ENCODE measurements at places on chromosomes 12 and 14.

DNA sequence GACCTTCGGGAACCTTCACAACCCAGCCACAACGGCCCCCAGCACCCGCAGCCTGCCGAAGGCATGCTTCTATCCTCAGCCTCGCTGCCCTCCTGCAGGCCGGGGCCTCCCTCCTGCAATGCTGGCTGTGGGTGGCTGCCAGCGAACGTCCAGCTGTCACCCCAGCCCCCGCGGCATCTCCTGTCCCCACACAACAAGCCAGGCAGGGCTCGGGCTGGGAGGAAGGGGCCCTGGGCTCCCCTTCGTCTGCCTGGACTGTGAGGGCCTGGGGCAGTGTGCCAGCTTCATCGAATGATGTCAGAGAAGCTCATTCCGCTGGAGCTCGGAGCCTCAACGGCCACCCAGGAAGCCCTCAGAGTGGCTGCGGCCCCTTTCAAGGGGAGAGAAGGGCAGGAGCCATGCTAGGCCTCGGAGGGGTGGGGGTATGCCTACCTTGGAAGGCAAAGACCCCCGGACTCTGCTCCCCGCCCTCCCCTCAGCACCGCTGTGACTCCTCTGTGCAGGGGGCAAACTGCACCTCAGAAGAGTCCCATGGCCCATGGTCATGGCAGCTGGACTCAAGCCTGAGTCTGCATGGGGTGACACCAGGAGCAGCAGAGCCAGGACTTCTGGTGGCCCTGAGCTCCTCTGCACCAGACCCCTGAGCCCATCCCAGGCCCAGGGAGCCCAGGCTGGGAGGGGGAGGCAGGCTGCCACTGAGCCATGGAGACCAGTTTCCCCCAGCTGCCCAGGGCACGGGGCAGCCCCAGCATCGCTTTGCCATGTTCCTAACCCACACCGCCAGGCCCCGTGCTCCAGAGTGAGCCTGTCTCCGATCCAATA is 24.7 kb upstream of the C14orf180 start:
- DNase-seq, result no peak

DNA sequence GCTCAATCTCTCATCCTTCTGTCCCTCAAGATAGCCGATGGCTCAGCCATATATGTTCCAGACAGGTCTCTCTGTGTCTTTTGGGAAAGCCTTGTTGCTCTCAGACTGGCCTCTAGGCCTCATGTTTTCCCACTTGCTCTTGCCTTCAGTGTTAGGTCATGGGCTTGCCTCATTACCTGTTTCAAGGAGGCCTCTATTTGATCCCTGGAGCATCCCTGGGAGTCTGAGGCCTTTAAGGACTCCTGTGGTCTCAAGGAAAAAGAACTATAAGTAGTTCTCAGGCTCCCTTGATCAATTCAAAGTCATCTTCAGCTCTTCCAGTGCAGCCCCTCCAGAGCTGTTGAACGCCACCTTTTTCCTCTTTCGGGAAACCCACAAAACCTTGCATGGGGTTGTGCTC is 47.9 kb downstream of the NTF3 start:
- DNase-seq, result no peak

DNA sequence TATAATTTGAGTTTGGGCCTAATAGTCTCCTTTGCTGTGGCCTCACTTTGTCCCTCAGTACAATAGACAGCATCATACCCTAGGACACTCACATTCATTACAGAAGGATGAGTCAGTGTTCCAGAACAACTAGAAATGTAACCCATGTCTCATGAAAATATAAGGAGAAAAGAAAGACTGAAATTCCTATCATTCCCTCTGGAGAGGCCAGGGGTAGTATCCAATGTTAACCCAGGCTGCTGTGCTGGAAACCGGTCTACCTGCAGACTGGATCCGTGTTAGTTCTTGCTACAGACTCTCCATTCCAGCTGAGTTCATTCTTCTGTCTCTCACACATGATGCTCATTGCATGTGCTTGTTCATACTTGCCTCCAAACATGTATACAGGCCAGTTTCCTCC is 75.8 kb upstream of the HOXC13 start:
- no peak for DNase-seq

DNA sequence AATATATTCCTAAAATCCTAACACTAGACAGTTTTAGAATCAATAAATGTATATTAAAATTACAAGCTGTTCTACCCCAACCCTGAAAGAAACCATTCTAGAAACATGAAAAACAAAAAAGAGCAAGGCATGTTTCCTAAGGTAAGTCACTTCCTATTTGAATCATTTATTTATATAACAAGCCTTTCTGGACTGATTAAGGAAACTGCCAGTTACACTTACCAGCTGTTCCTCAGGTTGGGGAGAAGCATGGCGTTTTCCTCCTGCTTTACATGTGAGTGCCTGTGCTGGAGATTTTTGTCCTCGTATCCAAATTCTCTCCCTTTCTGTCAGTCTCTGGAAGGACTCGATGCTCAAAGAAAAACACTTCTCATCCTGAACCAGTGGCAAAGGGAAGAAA is 183.3 kb downstream of the EFCAB11 start:
- DNase-seq, result no peak

GRCh38 chr12:30197392-30198057 is 413.8 kb upstream of the TMTC1 start:
- peak; percentile 63 for DNase-seq

GRCh38 chr14:67141146-67141900 is 47.9 kb upstream of the GARIN2 start:
- DNase-seq, result no peak

DNA sequence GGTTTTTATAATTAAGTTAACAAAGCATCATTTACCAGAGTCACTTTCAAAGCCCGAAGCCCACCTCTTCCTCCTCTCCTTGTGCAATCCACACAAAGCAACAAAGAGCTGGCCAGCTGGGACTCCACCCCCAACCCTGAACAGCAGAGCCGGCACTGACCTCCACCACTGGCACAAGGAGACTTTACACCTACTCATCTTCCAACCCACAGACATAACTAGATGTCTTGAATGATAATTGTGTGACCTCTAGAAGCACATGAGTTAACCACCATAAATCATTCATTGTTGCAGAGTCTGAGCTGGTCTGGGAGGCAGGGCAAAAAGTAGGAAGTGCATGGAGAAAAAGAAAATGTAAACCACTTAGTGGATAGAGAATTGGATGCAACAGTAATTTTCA is 72.2 kb downstream of the ST8SIA1 start:
- no peak for DNase-seq

- DNase-seq, result no peak
Measured at GRCh38 chr12:2335513-2335912, 282.7 kb downstream of the CACNA1C start.

DNA sequence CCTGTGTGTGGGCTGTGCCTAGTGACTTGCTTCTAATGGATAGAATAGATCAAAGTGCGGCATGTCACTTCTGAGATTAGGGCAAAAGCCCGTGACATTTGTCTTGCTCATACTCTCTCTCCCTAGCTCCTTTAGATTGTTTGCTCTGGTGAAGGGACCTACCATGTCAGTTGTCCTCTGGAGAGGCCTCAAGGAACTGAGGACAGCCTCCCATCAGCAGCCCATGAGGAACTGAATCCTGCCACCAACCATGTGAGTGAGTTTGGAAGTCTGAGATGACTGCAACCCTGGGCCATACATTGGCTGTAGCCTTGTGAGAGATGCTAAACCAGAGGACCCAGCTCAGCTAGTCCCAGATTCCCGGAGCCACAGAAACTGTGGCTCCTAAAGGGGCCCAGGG is 101.6 kb upstream of the ESRRB start:
- DNase-seq, result no peak

- DNase-seq, result no peak
Measured at GRCh38 chr12:29961231-29961630, 177.5 kb upstream of the TMTC1 start.

- DNase-seq, result no peak
Measured at GRCh38 chr12:593396-594270, 69.6 kb downstream of the NINJ2 start.

DNA sequence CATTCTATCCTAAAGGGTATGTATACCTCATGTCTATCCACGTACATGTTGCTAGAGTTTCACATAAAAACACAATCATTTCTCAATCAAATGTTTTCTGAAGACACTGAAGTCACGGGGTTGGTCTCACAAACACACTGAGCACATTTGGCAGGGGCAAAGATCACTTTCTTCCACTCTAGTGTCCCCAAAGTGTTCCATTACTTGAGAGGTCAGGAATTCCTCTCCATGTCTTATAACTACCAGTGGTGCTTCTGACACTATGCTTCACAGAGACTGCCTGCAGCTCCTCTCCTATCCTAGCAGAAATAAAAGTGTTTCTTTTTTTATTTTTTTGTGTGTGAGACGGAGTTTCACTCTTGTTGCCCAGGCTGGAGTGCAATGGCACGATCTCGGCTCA is 19.1 kb downstream of the ZFYVE1 start:
- no peak for DNase-seq

DNA sequence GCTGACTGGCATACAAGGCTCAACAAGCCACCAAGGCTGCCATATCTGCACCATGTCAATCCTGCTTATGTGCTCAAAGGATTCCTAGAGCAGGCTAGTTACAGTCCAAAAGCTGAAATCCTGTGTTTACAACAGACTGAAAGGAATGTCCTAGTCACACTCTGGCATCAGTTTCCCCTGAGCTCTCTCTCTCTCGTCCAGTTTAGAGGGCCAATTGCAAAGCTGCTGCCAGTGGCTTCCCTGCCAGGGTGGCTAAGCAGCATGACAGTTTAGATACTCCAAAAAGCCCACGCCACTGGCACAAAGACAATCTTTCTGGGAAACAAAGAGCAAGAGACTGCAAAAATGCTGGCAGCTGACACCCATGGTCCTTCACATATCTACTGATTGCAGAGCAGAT is 392.1 kb downstream of the RPS29 start:
- no peak for DNase-seq

DNA sequence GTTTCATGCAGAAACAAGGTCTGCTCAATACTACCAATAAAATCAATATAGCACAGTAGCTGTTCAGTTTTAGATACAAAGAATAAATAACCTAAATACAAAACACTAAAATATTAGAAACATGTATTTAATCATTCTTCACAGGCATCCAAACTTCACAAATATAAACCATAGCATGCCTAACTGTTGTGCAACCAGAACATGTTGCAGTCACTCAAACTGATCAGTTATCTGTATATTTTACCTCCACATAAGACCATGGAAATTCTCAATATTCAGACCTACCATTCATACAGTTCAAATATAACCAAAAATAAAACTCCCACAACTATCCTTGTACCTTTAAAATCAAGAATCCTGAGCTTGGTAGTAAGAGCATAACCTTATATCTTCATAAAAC is 83.1 kb upstream of the PAWR start:
- DNase-seq, result no peak

DNA sequence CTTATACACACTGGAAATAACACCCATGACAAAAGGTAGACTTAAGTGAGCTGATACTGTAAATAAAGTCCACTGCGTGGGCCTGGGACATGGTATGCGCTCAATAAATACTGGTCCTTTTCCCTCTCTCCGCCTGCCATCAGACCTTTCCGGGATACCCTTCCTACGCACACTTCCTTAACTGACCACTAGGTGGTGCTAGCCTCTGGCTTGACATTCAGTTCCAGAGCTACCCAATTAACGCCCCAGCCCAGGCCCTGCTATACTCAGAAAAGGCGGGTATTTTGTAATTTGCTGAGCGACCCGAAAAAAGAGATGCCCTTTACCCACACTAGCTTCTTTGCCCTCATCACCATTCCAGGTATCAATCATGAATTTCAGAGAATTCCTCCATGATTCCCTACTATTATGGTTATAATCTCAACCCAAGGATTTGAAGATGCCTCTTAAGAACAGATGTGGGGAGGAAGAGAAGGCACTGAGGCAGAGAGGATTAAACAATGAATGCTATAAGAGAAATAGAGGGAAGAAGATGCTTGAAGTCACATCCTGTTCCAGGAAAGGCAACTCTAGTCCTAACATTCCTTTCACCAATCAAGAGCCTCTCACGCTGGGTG is 3.9 kb upstream of the LRP1 start:
- peak; percentile 85 for DNase-seq

- no peak for DNase-seq
Measured at GRCh38 chr12:103244596-103244995, 251.2 kb downstream of the C12orf42 start.

GRCh38 chr12:49261721-49262120 is 3.2 kb upstream of the TUBA1C start:
- DNase-seq, result no peak

DNA sequence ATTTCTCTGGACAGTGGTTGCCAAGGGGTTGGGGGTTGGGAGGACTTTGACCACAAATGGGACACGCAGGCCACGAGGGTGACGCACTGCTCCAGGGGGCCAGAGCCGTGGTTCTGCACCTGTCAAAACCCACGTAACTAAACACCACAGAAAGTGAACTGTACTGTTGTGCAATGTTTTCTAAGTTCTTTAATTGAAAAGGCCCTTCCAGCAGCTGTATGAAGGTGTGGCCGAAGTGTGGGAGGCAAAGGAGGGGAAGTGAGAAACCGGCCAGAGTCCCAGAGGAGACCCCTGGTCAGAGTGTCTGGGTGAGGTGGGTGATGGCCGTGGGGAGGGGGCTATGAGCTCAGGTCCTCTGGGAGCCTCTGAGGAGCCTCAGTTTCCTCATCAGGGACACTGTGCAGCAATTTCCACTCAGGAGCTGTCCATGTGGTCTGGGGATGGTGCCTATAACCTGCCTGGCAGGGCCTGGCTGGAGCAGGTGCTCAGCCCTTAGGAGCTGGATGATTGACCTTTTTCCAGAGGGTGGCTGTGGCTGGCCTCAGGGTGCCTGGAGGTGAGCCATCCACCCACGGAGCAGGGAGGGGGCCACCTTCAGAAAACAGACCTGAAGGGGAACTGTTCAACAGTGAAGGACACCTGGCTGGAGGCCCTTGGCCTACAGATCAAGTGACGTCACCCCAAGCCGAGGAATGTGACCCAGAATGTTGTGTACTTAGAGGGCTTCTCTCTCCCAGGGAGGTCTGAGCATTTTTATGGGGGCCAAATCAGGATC is 9.8 kb upstream of the BDKRB2 start:
- DNase-seq, result no peak

GRCh38 chr12:51351913-51352532 is 5.5 kb upstream of the CELA1 start:
- DNase-seq, result no peak

GRCh38 chr12:27772328-27773049 is 7.5 kb upstream of the KLHL42 start:
- DNase-seq, result no peak
